Stimulated activated CD4-positive, alpha-beta T cell treated with anti-CD3 and anti-CD28 coated beads, Interleukin-12 subunit alpha, Interleukin-12 subunit beta, amount 100 ng/mL, for 4 hours (primary cell): ENCODE measurements at places on chromosomes 7 and 10.

- DNase-seq: no peak
Measured at GRCh38 chr7:32462977-32463376, 27.2 kb downstream of the LSM5 start.

DNA sequence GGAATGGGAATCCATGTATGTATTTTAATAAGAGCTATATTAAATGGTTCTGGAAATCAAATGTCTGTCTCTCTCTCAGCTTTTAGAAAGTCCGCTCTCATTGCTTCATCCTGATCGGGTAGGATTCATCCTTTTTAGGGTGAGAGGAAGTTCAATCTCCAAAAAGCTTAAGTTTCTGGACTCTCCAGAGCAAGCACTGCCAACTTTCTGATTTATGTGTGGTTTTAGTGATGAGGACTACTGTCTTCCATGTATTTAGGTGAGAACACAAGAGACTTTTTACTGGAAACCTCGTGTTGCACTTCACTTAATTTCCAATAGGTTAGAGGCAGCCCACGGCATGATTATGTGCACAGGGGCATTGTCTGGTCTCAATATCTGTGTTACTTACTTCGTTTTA is 267.9 kb downstream of the SUGCT start:
- no peak for DNase-seq

DNA sequence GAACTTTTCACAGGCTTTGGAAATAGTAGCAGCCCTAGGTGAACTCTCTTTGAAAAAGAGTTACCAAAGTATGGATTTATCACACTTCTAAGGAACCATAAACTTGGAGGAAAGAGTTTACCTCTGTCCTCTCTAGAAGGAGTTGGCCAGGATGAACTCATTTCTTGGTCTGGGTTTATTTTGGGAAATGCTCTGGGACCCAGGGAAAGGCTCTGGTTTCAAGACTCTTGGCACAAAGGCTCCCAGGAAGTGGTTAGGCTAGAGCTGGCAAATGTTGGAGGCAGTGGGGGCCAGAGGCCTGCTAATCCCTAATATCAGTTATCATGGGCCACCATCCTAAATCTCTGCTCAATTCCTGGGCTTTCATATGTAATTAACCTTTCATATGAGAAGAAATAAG is 36.3 kb upstream of the CDK6 start:
- no peak for DNase-seq

GRCh38 chr7:69696686-69697685 is 98.7 kb downstream of the AUTS2 start:
- DNase-seq: no peak

DNA sequence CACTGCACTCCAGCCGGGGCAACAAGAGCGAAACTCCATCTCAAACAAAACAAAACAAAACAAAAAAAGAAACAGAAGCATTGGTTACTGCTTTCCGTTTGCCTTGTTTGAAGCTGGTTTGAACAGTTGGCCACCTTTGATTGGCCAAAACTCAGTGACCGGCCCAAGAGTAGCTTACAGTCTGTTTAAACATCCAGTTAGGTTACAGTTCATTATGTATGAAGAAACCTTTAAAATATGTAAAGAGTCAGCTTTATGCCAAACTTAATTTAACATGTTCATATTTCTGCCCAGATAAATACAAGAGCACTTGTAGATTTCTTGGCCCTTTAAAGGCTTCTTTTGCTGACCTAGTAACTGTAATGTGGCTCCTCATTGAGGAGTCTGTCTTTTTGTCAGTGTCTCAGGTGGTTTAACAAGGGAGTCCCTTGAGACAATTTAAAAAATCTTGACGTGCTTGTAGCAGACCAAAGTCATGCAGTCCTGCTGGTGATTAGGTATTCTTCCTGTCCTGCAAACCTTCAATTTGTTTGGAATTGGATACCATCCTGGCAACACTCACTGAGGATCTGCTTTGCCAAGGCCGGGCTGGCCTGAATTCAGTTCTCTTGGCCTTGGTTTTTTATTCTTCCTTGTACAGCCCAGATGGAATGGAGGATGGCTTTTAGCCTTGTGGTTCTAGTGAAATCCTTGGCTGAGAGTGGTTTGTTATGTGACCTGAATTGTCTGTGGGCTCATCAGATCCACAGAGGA is 128.9 kb downstream of the PLXDC2 start:
- DNase-seq: no peak

- no peak for DNase-seq
Measured at GRCh38 chr10:1658658-1659057, 78.7 kb downstream of the ADARB2 start.
